ENCODE measurements at places on chromosomes 6 and 20.

GRCh38 chr20:59688999-59689398, 84.7 kb downstream of the PHACTR3 start:
- DNase-seq = no peak

- no peak for DNase-seq
Measured at GRCh38 chr6:108157234-108157980, 8.4 kb upstream of the NR2E1 start.

GRCh38 chr6:82702574-82702973, 339.0 kb downstream of the TPBG start:
- DNase-seq = no peak

DNA sequence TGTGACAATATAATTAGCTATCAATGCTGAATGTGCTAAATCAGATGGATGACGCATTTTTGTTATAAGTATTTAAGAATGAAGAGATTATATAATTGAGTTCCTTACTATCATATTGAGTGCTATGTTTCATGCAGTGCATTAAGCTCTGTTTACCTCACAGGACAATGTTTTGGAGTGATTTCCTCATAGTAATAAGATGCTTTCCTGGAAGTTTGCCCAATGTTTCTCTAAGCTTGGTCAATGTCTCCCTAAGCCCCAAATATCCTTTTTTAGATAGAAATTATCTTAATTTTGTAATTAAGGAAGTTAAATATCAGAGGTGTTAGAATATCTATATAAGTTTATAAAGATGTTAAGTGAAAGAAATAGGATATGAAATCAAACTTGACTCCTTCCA, 489.6 kb downstream of the MMUT start:
- no peak for DNase-seq

DNA sequence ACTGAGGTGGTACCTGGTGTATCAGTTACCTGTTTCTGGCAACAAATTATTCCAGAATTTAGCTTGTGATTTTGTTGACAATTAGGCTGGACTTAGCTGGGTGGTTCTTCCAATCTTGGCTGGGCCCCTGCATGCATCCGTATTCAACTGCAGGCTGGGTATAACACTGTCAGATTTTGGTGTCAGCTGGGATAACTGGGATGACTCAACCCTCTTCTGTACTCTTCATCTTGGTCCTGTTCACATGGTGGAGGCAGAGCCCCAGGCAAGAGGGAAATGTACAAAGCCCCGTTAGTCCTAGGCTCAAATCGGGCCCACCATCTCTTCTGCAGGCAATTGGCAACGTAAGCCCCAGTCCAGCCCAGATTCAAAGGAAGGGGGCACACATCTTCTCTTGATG, 89.2 kb downstream of the PHACTR3 start:
- DNase-seq = no peak

GRCh38 chr6:31730631-31731086, 1.6 kb upstream of the DDAH2 start:
- DNase-seq = no peak

DNA sequence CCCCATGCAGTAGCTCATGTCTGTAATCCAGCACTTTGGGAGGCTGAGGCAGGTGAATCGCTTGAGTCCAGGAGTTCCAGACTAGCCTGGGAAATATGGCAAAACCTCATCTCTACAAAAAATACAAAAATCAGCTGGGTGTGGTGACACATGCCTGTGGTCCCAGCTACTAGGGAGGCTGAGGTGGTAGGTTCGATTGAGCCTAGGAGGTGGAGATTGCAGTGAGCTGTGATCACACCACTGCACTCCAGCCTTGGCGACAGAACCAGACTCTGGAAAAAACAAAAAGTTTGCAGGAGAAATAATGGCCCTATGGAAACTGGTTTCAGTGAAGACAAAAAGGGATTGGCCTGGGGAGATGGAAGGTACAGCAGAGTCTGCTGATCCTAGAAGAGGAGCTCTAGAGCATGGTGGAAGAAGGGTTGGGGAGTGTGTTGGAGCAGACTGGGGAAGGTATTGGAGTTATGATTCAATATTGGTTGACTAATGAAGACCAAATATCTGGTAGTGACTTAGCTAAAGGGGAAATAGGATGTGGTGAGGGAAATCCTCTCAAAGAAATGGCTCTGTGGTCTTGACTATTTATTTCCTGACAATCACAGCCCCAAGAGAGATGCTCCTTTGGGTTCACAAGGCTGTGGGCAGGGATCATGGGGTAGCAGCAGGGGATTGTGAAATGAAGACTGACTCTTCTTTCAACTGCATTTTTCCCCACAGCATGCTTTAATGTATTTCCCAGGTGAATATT, 281.9 kb downstream of the UTRN start:
- no peak for DNase-seq
